GF-D8 (cell line): ENCODE measurements at places on chromosomes 13 and 19.

GRCh38 chr19:57305056-57305455 lies 15.2 kb upstream of the ZNF543 start:
- no peak for DNase-seq

GRCh38 chr19:15268928-15269253 lies 36.6 kb upstream of the EPHX3 start:
- no peak for DNase-seq

GRCh38 chr13:46206143-46206542 lies 5.6 kb upstream of the LRRC63 start:
- DNase-seq, result no peak

GRCh38 chr13:97459215-97459777 lies 25.3 kb downstream of the RAP2A start:
- no peak for DNase-seq

DNA sequence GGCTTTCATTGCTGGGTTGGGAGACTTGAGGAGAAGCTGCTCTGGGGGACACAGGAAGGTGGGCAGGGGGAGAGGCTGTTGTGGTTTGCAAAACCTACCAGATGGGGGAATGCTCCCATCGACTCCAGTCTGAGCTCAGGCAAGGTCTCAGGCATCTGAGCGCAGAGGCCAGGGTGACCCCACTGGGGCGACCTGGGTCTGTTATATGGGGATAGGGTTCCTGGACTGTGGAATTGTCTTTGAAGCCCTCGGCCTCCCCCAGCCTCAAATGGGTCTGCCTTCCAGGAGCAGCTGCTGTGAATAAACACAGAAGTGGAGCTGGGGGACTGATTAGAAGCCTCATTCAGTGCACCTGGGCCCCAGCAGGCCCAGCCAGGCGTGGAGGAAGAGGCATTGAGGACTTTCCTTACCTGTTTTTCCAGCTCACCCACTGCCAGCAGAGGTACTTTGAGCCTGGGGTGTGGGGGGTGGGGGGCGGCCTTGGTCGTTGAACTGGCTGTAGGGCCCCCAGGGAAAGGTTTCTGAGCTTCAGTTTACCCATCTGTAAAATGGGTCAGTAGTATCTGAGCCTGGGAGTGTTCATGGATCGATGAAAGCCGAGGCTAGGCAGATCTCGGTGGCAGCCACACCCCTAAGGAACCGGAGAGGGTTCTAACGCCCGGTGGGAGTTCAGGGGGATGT lies 1.4 kb downstream of the CERS4 start:
- DNase-seq, result no peak

GRCh38 chr13:51557875-51558612 lies 26.2 kb upstream of the WDFY2 start:
- DNase-seq, result no peak
